ENCODE measurements at places on chromosomes 4 and X.

DNA sequence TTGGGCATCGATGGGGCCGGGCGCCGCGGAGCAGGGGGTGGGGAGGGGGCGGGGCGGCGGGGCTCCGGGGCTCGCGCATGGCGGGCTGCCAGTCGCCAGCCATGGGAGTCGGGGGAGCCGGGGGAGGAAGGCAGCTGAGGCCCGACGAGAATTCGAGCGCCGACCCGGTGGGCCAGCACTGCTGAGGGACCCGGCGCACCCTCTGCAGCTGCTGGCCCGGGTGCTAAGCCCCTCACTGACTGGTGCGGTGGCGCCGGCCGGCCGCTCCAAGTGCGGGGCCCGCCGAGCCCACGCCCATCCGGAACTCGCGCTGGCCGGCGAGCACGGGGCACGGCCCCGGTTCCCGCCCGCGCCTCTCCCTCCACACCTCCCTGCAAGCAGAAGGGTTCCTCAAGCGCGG lies 49.4 kb downstream of the GSX2 start:
- no peak for DNase-seq

DNA sequence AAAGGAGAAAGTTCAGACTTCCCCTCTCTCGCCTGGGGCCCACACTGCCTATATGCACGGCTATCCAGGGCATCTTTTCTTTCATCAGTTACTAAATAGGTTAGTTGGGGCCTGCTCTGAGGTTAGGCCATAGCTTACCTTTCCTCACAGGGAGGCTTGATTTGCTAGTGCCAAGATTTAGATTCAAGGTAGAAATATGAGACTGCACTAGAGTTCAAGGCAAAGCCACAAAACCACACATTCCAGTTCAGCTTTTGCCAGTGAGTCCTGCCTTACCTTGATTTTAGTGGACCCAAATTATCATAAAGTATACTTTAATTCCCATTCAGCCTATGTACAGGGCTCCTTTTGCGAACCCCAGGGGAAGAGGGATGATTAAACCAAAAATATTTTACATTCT lies 762.8 kb downstream of the PDHA2 start:
- DNase-seq = no peak

DNA sequence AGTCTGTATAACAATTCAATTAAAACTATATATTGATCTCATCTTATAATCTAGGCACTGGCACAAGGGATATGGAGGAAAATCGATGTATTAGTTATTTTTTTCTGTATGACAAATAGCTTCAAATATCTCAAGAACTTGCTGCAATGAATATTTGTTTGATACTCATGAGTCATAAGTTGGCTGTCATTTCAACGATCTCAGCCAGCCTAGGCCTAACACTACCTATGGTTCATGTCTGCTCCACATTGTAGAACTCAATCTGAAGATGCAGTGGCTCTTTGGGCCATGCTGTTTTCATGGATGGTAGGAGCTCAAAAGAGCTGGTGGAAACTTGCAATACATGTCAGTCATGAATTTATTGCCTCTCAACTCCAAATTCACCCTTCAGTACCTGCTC lies 44.7 kb downstream of the MAGEB17 start:
- DNase-seq = no peak

DNA sequence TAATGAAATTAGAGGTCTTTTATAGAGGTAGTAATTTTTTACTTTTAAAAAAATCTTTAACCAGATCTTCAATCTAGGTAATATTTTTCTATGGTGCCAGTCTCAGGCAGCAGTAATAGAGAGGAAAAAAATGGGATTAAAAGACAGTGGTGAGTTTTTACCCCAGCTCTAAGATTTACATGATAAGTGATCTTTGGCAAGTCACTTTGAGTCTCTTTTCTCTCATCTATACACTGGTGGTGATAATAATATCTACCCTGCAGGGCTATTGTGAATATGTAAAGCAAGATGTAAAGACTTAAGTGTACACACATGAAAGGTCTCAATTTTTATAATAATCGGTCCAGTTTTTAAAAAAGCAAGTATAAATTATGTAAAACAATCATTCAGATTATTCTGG lies 786.2 kb upstream of the POU3F4 start:
- DNase-seq = no peak

- no peak for DNase-seq
Observed at GRCh38 chrX:133985967-133986683, 731 bp upstream of the GPC3 start.

- no peak for DNase-seq
Observed at GRCh38 chr4:184028561-184029374, 123.7 kb downstream of the STOX2 start.

- DNase-seq = no peak
Observed at GRCh38 chrX:30992381-30992904, 79.4 kb downstream of the FTHL17 start.

DNA sequence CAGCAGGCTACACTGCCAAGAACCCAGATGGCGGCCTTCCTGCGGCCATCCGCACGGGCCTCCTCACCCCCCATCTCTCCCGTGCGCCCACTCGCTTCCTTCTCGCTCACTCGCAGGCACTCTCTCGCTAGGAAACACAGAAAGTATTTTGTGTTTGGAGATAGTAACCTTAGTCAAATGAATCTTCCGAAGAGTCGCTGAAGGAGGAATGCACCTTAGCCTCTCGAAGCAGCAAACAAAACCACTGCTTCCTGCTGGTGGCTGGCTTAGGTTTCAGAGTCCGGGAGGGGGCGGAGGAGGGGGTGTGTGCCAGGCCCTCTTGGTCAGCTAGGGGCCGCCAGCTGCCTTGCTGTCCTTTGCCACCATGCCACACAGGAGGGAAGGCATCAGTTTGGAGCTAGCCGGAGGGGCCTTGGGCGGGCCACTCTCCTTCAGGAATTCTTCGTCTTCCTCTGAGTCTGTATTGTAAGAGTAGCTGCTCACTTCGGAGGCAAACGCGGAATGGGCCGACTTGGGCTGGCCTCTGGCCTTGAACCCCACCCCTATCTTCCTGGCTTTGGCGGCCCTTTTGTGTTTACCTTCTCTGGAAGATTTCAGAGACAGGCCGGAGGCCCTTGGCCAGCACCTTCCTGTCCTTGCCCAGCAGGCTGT lies 73.2 kb upstream of the UCP1 start:
- DNase-seq = peak; percentile 19

GRCh38 chr4:22324422-22324821 lies 191.4 kb downstream of the ADGRA3 start:
- no peak for DNase-seq

GRCh38 chrX:140944710-140945109 lies 57.7 kb upstream of the SPANXB1 start:
- DNase-seq = no peak

Measured in Caco-2 (cell line).